NCI-H1048 (cell line): ENCODE measurements at places on chromosomes 2 and 18.

DNA sequence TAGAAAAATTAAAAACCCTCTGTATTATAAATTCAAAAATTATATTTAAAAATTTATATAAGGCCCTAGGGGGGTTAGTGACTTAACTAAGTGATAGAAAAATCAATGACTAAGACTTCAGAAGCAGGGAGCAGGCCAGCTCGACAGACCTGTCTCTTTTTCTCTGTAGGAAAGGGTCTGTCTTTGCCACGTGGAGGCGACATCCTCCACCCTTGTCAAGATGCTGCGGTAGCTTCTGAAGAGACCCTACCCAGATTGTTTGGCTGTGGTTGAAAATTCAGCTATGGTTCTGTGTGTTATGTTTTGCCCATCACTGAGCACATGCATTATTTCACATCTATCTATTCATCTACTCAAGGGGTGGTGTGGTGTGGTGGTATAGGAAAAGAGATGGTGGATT lies 8.2 kb upstream of the SLC4A3 start:
- no peak for DNase-seq

DNA sequence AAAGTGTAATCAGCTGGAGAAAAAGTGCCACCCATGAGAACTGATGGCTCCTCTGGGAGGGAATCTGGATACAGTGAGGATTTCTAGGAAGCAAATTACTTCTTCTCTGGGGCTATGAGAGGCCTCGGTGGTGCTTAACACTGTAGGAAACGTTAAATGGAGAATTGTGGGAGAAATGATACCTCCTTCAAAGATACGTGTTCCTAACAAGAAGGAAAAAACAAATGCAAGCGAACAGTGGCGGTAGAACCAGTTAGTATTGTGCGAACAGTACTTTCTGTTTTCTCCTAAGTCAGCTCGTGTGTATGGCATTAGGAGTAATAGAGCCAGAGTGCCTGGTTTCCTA lies 587 bp upstream of the MTIF2 start:
- DNase-seq: no peak

DNA sequence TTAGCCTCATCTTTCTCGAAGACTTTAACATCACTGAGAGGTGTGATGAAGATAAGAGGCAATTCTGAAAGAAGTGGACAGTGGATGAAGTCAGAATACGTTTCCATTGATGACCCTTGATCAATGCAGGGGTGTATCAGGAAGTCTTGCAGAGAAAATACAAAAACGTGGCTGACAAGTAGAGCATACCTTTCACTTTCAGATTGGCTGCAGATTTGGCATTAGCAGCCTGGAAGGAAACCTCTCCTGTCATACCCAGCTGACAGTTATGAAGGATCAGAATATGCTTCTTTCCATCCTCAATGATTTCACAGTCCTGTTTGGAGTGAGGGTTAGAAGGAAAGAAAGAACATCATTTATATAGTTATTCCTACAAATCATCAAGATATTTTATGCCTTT lies 152.5 kb downstream of the PLEKHA3 start:
- no peak for DNase-seq

GRCh38 chr2:118255301-118255700 lies 167.0 kb downstream of the INSIG2 start:
- no peak for DNase-seq
